CD4-positive, alpha-beta T cell treated with Interleukin-4 for 4 hours (primary cell): ENCODE measurements at places on chromosomes 7 and 10.
A peak's percentile ranks its signal among the peaks of the same experiment; 100 is the strongest.

DNA sequence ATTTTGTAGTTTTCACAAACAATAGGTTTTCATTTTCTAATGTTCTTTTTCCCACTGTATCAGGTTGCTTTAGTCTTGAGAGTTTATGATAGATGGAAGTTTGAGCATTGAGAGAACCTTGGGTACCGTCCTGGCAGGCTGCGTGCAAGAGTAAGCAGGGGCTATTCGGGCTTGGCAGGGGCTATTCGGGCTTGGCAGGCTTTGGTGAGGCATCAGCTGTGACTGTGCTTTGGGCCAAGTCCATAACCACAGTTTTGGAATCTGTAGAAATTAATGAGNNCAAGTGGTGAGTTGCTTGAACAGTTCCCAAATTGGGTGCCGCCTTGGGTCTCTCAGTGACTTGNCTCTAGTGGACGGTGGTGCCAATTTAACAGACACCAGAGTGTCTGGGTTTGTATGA lies 424.6 kb downstream of the PAXIP1 start:
- DNase-seq = no peak

DNA sequence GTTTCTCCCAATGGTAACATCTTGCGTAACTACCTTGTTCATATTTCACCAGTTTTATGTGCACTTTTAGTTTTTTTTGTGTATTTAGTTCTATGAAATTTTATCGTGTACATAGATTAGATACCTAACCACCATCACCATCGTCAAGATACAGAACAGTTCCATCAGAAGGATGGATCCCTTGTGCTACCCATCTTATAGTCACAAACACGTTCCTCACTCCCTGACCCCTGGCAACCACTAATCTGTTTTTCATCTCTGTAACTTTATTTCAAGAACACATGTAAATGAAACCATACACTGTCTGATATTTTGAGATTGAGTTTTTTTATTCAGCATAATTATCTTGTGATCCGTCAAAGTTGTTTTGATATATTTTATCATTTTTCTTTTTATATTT lies 29.9 kb downstream of the FANK1 start:
- no peak for DNase-seq

GRCh38 chr7:107105591-107106245 lies 61.2 kb downstream of the PRKAR2B start:
- DNase-seq = no peak

DNA sequence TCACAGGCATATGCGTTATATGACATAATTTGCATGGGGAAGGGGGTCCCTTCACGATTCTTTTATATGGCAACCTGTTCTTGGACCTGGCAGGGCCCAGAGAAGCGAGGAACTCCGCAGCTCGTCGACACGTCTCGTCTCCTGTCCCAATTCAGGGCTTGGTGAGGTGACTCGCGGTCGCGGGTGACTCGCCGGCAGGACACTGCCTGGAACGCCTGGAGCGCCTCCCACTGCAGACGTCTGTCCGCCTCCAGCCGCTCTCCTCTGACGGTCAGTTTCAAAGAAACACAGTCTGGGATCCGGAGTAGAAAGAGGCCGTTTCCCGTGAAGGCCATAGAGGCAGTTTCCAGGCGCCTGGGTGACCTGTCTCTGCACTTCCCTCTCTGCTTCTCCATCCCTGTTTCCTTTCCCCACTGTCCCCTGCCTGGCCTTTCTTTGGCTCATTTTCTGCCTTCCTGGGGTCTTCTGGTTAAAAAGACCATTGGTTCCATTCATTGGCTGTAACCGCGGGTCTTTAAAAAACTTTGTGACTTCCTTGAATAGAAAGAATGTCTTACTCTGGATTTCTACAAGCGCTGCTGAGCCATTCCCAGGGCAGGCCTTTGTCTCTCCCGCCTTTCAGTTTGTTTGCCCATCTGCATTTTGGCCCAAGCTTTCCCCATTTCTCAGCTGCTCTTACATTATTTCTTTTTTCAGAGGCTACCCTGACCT lies 1.2 kb downstream of the UPP1 start:
- DNase-seq = no peak

- DNase-seq = no peak
These were observed 45.6 kb downstream of the BMPR1A start for GRCh38 chr10:86801995-86802394.

DNA sequence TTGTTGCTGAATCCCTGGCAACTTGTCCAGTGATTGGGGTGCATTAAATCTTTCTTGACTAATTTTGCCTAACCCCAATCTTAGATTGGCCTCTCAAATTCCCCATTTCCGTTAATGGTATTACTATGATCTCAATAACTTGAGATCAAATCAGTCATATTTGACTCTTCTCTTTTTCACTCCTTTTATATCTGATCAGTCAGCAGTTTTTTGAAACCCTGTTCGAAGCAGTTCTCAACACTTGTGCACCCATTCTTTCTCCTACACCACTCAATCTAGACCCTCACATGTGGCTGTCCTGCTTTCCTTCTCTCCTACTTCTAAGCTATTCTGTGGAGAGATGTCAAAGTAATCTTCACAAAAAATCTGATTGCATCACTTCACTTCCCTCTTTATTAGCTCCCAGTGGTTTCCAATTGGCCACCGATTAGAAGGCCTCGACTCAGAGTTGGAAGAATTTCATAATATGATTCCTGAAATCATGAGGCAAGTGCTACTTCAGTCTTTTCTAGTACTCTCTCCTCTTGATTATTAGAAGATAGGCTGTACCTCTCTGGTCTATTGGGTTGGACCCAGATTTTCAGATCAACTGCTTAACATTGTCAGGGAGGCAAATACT lies 128.9 kb downstream of the ZNF365 start:
- DNase-seq = no peak

GRCh38 chr7:128697302-128697905 lies 25.3 kb downstream of the GARIN1A start:
- peak; percentile 13 for DNase-seq

DNA sequence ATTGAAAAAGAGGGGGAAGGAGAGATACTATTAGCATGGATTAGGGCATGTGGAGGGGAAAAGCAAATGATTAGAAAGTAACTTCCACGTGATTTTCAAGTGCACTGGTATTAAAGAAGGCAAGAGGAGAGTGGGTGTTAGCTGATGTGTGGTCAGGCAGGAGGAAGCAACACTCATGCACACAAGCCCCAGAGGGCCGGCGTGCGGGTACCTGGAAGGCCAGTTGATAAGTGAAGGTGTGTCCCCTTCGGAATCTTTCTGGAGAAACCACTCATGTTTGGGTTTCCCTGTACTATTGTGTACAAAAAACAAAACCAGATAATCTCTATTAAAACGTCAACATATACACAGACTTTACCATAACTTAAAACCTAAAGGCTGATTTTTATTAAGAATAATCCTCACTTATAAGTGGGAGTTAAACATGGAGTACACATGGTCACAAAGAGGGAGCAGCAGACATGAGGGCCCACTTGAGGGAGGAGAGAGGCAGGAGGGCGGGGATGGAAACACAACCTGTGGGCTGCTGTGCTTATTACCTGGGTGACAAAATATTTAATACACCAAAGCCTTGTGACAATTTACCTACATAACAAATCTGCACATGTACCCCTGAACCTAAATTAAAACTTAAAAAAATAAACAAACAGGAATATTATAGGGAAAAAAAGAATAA lies 98.9 kb downstream of the SVIL start:
- no peak for DNase-seq

GRCh38 chr10:28542728-28543127 lies 9.8 kb downstream of the WAC start:
- no peak for DNase-seq

GRCh38 chr10:72414642-72415041 lies 59.9 kb upstream of the DNAJB12 start:
- DNase-seq = no peak

DNA sequence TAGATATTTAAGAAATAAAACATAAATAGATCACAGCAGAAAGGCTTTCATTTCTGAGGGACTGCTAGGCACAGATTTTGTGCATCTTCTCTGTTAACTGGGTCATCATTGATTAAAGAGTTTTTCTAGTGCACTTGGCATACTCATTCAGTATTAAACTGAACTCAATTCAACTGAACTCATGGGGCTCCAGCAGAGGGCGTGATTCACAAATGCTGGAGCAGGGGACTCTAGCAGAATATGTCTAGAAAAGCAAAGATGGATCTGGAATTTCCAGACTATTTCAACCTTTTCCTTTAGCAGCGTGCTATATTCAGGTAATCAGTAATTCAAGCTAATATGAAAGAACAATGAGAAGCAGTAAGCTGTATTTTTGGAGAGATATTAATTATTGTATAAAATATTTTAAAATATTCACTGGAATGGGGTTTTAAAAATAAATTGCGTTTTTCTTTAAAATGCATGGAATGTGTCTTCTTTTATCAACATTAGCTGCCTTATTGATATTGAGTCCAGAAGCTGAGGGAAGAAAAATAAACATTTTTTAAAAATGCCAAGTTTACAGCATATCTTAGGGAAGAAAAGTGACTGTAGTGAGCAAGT lies 296.8 kb upstream of the CACNA2D1 start:
- no peak for DNase-seq

DNA sequence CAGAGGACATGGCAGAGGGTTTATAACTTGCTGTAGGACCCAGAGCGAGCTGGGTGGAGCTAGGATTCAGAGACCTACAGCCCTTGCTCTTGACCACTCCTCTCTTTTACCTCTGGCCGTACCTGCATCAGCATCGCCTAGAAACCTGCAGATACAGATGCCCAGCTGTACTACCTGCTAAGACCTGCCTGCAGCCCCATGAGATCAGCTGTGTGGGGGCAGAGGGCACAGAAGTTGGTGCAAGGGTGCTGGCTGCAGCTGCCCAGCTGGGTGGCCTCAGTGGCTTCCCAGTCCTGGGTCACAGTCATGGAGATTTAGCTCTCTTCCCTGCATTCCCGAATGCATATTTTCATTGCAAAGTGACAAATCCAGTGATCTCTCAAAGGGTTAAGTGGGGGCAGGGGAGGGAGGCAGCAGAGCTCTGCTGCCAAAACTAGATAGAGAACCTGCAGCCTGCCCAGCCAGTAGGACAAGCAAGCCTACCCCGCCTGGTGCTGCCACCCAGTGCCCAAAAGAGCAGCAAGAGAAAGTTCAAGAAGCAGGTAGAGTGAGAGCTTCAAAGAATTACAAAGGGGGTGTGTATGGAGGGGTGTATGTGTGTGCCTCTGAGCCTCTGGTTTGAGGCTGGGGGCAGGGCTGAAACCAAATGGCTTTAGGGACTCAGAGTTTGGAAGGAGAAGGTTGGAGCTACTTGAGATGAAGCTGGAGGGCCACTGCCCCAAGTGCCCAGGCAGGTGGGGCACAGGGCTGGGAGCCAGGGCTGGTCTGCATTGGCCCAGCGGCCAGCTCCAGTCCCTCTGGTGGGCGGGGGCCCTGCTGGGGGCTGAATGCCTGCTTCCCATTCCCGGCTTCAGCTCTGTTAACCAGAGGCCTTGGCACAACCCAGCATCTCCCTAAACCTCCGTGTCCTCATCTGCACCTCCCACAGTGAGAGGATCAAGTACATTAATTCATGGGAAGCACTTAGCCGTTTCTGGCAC lies 6.9 kb downstream of the FAM241B start:
- DNase-seq = peak; percentile 10

- DNase-seq = no peak
These were observed 405.2 kb upstream of the NPVF start for GRCh38 chr7:25633426-25634036.

DNA sequence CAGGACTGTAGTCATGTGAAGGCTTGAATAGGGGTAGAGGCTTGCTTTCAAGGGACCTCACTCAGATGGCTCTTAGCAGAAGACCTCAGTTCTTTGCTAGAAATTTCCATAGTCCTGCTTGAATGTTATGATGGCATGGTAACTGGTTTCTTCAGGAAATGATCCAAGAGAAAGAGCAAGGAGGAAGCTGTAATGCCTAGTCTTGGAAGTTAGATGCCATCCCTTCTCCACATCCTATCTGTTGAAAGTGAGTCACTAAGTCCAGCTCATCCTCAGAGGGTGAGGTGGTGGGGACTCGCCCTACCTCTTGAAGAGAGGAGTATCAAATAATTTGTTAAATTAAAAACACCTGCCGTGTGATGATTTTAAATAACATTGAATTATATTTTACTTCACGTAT lies 4.6 kb downstream of the MGAM start:
- DNase-seq = no peak

GRCh38 chr10:99470327-99470726 lies 39.9 kb upstream of the GOT1 start:
- DNase-seq = no peak

DNA sequence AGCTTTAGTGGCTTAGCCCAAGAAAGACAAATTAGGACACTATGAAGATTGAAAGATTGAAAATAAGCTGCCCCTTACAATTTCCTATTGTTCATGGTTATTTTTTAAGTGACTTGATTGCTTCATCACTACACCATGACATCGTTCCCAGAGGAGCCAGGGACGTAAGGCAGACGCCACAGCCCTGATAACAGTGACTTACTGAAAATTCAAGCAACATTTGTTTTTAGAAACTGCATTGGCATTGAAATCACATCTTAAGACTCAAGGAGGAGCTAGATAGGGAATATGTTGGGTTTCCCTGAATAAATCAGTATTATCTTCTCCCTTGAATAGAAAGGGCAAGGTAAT lies 38.7 kb upstream of the ANK3 start:
- no peak for DNase-seq

GRCh38 chr7:146150153-146150552 lies 33.6 kb downstream of the CNTNAP2 start:
- no peak for DNase-seq
